ENCODE measurements at places on chromosomes 5 and 9.
A peak's percentile ranks its signal among the peaks of the same experiment; 100 is the strongest.

- DNase-seq, result no peak
These were observed 2.8 kb upstream of the NOL6 start for GRCh38 chr9:33476503-33476902.

GRCh38 chr5:56330167-56330566 lies 97.0 kb upstream of the ANKRD55 start:
- DNase-seq, result no peak

DNA sequence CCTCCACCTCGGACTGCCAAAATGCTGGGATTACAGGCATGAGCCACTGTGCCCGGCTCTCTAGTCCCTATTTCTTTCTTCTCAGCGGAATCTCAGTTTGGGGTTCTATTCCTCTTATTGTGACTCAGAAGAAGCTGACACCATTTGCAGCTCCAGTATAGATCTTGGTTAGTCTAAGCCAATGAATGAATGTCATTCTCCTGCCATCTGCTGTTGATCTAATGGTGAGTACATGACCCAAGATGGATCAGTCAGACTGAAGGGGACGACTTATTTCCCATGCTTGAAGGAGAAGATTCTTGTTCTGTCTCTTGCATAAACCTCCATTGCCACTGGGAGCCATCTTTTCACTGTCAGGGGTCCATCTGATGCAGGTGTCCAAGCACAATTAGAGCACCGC lies 76.0 kb upstream of the KLF9 start:
- DNase-seq, result no peak

GRCh38 chr9:112605963-112606699 lies 111.8 kb downstream of the INIP start:
- DNase-seq, result no peak

DNA sequence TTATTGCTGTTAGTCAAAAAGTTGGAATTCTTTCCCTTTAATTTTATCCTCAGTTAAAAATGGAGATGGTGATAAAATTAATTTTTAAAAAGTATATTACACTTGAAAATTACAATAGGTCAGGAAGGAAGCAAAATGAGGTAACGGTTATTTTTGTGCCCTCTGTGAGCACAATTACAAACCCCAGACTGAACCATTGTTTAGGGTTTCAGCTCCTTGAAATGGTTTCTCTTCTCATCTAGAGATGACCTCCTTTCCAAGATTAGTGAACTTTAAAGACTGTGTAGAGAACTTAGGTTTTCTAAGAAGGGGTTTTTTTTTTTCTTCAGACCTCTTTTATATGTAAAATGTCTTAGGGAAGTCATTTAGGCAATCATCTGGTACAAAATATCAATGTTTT lies 126.2 kb upstream of the CHD1 start:
- DNase-seq, result no peak

GRCh38 chr5:1476181-1476966 lies 31.1 kb upstream of the SLC6A3 start:
- no peak for DNase-seq

DNA sequence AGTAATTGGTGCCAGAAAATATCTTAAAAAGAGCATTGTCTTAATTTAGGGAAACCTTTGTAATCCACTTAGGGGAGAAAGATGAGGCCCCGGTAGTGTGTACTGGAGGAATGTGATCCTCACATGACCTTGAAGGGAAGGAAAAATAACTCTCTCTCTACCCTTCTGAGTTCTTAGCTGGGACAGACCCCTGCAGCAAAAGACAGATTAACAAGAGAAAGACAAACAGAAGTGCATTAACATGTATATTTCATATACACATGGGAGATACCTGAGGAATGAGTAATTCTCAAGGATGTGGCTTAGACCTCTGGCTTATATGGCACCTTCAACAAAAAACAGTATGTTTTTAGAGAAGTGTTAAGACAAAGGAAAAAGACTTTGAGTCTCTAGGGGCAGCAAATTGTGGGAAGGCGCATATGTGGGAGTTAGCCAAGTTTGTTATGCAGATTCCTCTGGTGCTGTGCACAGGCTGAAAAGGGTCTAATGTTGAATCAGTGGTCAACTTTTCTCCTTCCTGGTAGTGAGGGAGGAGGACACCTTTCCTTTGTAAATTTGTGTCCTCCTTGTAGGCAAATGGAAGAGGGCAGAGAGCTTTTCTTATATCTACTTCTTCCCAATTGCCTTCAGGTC lies 138.8 kb downstream of the LRRC70 start:
- no peak for DNase-seq

DNA sequence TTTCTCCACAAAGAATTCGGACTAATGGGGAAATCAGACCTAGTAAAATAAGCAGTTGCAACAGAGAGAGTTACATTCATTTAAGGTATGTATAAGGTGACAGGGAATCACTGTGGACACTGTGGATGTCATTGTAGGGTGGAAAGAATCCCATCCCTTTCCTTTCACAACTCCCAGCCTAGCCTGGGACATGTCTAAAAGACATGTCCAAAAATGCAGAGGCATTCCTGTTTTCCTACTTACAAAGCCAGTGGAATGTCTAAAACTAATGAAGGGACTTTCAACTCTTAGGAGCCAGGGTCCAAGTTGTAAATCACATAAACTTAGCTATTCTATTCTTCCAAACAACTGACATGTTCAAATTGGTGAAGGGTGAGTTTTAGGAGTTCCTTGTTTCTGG lies 511.0 kb downstream of the PRELID2 start:
- DNase-seq, result no peak

GRCh38 chr9:106970219-106970975 lies 107.4 kb downstream of the ZNF462 start:
- no peak for DNase-seq

DNA sequence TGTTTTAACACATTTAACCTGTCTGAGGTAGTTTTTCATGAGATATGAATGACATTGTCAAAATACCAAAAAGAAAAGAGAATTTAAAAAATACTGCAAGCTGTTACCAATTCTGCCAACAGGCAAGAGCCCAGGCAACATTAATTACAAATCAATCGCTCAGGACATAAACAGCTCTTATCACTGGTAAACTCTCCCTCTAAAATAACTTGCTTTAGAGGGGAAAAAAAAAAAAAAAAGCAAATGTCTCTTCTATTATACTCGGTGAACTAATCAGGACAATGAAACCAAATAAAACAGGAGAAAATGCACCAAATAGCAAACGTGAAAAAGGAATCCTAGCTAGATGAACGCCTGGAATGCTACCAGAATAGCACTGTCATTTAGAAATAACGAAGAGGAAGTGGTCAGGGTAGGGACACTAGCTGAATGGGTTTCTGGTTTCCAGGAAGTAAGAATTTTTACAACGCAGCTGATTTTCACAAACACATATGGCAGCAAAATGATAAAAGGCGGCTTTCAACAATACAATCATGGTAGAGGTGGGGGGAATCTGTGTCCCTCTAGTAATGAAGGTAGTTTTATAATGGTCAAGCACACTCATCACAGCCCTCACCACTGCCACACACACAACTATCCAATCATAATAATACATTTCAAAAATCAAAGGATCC lies 94.9 kb downstream of the DENND1A start:
- peak; percentile 63 for DNase-seq

DNA sequence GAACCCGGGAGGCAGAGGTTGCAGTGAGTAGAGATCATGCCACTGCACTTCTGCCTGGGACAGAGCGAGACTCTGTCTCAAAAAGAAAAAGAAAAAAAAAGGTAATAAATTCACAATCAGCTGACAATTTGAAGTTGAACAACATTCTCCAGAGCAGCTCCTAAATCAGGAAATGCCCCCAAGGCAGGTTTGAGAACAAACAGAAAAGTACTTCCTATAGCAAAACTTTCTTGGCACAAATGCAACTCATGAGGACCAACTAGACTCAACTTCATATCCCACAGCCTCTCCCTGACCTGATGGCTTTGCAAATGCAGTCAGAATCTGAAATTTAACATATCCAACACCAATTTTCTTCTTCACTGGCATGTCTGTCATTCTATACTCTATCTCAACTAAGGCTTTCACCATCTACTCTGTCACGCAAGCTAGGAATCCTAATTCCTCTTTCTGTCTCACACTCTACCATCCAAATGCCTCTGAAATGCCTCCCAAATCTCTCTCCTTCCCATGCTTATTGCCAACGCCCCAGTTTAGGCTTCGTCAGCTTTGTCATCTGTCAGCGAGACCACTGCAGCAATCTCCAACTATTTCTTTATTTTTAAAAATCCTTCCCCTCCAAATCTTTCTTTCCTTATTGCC lies 113.3 kb downstream of the MAPKAP1 start:
- no peak for DNase-seq

- no peak for DNase-seq
These were observed 11.0 kb downstream of the RNF145 start for GRCh38 chr5:159198063-159199036.

GRCh38 chr5:82794876-82795275 lies 282.3 kb downstream of the TMEM167A start:
- no peak for DNase-seq

- no peak for DNase-seq
These were observed 6.5 kb upstream of the MAT2B start for GRCh38 chr5:163498886-163499285.

DNA sequence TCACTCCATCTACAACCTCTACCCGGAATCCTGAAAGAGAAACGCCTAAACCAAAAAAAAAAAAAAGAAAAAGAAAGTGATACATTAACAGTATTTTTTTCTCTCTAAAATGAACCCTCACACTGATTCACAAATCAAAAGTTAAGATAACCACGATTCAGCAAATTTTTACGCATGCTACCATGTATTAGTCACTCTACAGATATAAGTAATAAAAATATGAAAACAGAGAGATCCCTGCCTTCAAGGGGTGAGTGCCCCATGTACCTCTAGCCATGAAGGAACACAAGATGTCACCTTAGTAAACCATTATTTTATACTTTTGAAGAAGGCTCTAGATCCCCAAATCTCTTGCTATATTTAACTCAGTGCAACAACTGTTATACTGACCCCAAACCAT lies 33.4 kb downstream of the CEMIP2 start:
- no peak for DNase-seq

- no peak for DNase-seq
These were observed 21.3 kb upstream of the AOPEP start for GRCh38 chr9:94705162-94705702.

GRCh38 chr5:172688349-172689217 lies 47.5 kb downstream of the NEURL1B start:
- DNase-seq, result no peak

DNA sequence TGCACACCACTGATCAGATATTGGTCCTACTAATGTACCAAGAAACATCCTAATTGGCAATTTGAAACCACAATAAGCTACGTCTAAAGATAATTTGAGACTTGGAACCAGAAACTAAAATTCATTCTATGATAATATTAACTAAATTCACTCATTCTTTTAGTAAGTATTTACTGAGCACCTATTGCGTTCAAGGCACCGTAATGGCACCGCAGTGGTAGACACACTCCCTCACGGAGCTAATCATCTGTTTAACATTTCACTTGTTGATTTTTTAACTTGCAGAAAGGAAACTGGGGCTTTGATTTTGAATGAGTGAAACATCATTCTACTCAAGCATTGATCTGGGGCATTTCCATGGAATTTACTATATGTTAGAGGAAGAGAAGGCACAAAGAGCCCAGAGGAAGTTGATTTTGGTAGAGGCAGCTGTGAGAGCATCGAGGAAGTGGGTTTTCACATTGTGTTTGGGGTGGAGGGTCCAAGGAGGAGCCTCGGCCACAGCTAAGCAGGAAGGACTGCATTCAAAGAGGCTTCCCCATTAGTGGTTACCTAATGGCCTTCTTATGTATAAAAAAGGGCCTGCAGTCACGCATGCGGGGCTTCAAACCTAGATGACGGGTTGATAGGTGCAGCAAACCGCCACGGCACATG lies 7.1 kb downstream of the RAPGEF1 start:
- DNase-seq, result peak; percentile 49

DNA sequence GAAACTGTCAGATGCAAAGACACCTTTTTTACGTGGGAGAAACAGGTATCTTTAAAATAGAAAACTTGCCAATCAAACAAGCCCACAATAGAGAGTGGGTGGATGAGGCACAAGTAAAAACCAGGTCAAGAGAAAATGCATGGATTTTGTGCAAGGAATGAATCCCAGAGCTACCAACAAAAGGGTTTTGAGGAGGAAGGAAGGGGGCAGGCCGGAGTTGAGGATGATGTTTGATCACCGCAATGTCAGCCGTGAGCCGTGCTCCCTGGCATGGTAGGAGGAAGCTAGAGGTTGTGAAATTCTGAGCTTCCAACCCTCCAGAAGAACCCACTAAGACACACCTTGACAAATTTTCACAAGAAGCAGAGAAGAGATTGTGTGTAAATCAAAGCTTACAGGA lies 53.2 kb downstream of the HRH2 start:
- no peak for DNase-seq

DNA sequence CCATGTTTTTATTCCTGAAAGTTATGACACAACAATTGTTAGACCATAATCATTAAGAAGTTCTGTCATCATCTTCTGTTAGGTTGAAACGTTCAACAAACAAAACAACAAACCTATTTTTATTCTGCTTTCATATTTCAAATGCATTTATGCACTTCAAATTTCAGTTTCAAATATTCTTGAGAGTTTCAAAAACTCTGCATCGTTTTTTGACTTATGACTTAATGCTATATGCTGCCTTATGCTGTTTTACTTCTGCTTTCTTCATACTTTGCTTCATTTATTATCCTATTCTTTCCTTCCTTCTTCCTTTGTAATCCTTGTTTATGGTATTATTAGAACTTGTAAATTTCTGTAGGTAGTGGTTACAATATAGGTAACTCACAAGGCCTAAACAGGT lies 95.0 kb downstream of the PCSK1 start:
- DNase-seq, result no peak

- no peak for DNase-seq
These were observed 19.7 kb downstream of the ZCCHC10 start for GRCh38 chr5:133006653-133007052.

GRCh38 chr5:171031977-171032376 lies 170.2 kb downstream of the RANBP17 start:
- DNase-seq, result no peak

DNA sequence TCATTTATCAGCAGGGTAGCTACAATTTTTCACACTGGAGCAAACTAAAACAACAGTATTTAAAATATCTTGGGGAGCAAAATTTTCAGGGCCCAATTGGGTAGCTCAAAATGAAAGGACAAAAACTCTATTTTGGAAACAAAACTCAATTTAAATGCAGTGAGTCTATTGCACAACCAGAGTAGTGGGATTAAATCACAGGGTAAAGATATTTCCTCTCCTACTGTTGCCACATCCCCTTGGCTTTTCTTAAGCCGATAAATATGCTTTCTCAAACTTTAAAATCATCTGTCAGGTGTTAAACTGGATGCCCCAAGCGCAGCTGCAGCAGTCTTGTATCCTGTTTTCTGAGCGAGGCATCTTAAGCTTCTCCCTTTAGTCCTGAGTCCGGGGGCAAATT lies 1474.3 kb upstream of the CDH9 start:
- no peak for DNase-seq

DNA sequence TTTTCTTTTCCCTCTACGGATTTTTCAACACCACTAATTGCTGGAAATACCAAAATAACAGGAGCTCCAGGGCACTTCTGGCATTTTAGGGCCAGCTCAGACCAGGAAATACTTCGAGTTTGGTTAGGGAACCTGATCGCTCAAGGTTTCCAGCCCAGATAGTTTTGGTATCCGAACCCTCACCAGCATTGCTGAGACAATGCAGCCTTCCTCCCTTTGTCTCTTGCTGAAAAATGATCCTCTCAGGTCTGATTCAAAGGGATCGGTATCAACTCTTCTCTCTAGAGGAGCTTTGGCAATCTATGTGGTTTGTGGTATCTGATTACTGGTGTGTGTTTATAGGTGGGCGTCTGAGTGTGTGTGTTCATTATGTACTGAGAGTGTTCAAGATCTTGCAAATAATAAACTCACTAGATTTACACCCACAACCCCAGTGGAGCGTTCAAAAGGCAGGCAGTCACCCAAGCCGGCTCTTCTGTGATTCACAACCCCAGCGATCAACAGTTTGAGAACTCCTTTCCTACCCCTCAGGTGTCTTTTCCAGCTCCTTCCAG lies 122.8 kb upstream of the EGFLAM start:
- DNase-seq, result no peak
